ENCODE measurements at places on chromosomes 4 and X.

DNA sequence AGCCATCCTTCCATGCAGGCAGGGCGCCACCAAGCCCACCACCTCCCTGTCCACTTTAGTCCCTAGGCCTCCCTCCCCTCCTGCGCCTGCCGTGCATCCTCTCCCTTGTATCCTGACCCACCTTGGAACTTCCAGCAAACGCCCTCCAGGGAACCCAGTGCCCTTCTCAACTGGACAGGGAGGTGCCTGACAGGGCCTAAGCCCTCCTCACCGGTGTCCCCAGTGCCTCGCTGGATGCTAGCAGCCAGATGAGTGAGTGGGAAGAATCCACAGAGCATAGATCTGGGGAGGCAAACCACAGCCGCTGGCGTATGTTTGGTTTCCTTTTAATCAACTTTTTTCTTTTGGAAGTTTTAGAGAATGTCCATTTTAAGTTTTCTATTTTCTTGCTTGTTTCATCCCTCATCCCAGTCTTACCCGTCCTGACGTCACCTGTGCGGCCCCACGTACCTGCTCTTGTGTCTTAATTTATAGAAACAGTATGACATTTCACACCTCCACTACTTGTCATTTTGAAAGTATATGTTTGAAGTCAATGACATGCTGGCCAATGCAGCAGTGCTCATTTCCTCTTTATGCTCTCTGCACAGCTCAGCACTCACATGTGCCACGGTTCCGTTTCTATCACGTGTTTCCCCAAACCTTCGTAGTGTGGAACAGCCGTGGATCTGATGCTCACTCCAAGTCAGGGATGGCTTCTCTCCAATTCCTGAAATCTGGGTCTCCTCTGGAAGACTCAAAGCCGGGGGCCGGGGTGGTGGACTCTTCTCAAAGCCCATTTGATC, 3.4 kb upstream of the HMX1 start:
- no peak for DNase-seq

- no peak for DNase-seq
These were observed 12.6 kb upstream of the NR3C2 start for GRCh38 chr4:148454835-148455234.

- DNase-seq: no peak
These were observed 21.8 kb downstream of the STARD8 start for GRCh38 chrX:68669094-68669860.

- DNase-seq: no peak
These were observed 3.9 kb upstream of the FAM9C start for GRCh38 chrX:13048280-13048679.

DNA sequence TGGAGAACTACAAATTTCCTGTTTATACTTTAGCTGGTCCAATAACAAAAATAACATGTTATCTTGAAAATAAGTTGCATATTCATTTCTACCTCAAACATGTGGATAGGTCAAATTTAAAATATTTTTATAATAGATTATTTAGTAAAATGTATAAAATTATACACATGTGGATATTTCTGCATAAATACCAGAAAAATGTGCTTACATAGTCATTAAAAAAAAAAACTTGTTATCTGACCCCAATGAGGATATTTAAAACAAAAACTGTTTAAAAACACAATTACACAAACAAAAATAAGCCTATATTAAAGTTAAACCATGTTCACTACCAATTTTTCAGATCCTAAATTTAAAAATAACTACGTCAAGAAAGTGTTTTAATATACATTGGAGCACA, 28.1 kb downstream of the FBXO8 start:
- DNase-seq: no peak

GRCh38 chrX:71147496-71148277, 3.0 kb downstream of the NLGN3 start:
- DNase-seq: no peak

- DNase-seq: no peak
These were observed 252.6 kb downstream of the ANTXR2 start for GRCh38 chr4:79820427-79820826.

GRCh38 chr4:165458471-165458870, 79.7 kb downstream of the CPE start:
- no peak for DNase-seq

DNA sequence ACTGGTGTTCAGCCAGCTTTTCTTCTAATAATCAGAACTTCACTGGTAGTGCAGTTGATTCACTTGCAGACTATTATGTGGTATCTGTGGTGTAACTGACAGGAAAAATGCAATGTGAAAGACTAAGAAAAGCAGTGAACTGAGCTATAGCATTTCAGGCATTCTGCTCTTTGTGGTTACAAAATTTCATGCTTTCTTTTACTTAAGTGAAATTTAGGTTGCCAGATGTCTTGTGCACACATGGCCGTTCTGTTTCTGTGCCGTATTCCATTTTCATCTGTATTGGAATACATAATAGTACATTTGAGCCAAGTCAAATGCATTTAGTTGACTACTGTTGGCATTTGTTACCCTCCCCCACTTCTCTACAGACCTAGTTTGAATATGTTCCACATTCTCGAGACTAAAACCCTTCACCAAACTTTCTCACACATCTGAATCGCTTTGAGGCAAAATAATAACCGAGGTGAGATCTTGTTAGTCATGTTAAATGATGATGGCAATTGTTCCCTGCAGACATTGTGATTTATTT, 8.2 kb downstream of the RTL3 start:
- no peak for DNase-seq

- no peak for DNase-seq
These were observed 62.5 kb downstream of the TBCK start for GRCh38 chr4:106253364-106254129.

DNA sequence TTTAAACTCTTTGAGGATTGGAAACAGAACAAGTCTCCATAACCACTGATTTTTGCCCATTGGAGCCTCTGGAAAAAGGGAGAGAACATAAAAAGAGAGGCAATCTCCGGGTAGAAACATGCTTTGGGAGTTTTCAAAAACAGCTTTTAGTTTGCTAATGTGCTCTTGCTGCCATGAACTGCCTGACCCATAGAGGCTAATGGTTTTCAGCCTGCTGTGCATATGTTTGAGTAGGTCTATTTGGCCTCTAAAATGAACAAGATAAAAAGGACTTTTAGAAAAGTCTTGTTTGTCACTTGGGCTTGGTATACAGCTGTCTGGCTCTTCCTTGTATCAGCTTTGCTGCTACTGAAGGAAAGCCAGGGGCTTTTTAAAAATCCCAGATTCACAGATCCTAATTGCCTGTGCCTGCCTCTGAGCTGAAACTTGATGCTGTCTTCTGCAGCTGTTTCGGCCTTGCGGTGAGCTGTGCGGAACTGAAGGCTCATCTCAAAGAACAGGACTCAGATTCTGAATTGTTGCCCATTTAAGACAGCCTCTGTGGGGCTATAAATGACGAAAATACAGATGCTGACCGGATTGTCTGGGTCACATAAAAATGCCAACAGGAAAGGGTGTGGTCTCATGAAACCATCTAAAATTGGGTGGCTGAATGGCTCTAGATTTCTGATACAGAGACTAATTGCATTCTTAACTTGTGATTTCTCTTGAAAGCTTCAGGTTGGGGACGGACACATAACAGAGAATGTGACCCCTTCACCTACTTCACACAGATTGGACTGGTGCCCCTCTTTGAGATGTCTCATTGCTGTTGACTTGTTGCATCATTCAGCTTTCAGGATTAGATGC, 18.4 kb upstream of the ZNF41 start:
- no peak for DNase-seq

GRCh38 chr4:109368661-109369060, 65.0 kb upstream of the SEC24B start:
- no peak for DNase-seq

- no peak for DNase-seq
These were observed 1.9 kb downstream of the F8 start for GRCh38 chrX:155020591-155020990.

GRCh38 chrX:1914606-1915365, 299.9 kb downstream of the ASMT start:
- DNase-seq: no peak

GRCh38 chr4:123399627-123400358, 3.2 kb downstream of the SPRY1 start:
- DNase-seq: no peak

GRCh38 chr4:38177035-38177546, 216.9 kb downstream of the PTTG2 start:
- no peak for DNase-seq

GRCh38 chr4:105145903-105146275, 787 bp upstream of the TET2 start:
- DNase-seq: no peak

GRCh38 chrX:145190801-145191389, 56.4 kb upstream of the SPANXN1 start:
- no peak for DNase-seq

DNA sequence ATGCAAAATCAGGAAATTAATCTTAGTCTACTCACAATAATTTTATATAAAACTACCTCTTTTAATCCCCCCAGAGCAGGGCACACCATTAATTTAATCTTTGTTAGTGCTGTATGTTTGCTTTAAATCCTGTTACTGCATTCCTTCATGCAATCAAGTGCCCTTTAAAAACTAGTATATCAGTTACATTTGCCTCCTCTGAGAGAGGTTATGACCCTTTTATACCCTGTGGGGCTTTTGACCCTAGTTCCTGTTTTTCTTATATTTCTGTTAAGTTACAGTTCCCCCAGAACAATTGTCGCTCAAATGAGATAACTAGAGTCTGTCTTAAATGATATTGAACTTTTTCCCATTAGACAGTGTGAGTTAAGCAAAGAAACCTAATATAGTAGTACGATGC, 46.2 kb downstream of the GPC4 start:
- no peak for DNase-seq

GRCh38 chr4:48194971-48195370, 60.9 kb upstream of the TXK start:
- DNase-seq: no peak
